ENCODE measurements at places on chromosomes 11 and 22.

DNA sequence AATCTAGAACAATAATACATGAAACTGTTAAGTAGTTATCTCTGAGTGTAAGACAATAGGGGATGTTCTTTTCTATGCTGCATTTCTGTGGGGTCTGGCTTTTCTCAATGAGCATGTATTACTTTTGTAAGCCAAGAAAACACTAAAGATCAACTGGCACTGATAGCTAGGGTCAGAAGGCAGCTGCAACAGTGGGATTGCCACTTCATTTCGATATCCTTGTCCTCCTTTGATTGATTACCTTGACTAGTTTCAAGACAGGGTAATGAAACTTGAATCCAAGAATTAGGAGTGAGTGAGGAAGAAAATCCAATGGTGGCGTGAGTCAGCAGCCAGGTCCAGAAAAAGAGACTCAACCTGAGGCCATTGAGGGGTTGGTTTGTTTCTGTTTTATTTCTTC lies 46.5 kb downstream of the FEZ1 start:
- DNase-seq = no peak

DNA sequence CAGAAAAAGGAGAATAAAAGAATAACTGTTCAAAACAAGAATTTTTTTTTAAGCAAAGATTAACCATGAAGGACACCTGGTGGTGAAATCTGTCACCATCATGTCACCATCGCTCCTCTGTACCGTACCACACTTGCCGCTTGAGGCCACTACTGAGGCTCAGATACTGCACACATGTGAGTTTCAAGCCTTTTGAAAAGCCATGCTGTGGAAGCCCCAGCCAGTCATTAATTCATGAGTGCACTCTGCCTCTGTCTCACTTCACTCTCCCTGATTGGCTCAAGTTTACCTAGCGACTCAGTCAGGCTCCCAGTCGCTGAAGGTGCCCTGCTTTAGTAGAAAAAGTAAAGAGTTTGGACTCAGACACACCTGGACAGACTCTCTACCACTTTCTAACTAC lies 6.6 kb upstream of the MS4A12 start:
- no peak for DNase-seq

DNA sequence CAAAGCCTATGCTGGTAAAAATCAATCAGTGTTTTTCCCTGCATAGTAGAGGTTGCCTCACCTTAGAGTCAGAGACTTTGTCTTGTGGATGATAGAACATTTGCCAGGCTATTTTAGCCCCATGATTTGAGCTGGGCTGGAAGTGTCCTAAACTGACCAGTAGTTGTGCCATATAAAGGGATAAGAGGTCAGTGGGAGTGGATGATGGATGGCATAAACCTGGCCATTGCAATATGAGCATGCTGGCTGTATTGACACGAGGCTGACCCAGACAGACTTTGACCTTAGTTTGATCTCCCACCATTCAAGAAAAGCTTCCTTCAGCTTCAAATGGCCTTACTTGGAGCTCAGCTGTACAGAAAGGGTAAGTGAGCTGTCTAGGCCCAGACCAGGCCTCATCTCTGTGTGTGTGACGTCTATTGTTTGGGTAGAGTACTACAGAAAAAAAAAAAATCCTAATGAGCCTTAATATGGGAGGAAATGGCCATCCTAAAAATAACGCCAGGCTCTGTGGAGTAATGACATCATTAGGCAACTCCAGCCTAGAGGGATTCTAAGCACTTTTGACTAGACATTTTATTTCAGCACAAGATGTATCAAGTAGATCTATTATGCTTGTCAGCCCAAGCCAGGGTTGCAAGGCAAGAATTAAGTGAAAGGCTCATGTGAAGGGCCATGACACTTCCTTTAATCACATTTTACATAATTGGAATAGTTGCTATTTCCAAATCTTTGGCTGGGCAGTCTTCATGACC lies 51.3 kb upstream of the CADM1 start:
- no peak for DNase-seq

GRCh38 chr11:68011051-68011943 lies 1.2 kb downstream of the ALDH3B1 start:
- DNase-seq = no peak

DNA sequence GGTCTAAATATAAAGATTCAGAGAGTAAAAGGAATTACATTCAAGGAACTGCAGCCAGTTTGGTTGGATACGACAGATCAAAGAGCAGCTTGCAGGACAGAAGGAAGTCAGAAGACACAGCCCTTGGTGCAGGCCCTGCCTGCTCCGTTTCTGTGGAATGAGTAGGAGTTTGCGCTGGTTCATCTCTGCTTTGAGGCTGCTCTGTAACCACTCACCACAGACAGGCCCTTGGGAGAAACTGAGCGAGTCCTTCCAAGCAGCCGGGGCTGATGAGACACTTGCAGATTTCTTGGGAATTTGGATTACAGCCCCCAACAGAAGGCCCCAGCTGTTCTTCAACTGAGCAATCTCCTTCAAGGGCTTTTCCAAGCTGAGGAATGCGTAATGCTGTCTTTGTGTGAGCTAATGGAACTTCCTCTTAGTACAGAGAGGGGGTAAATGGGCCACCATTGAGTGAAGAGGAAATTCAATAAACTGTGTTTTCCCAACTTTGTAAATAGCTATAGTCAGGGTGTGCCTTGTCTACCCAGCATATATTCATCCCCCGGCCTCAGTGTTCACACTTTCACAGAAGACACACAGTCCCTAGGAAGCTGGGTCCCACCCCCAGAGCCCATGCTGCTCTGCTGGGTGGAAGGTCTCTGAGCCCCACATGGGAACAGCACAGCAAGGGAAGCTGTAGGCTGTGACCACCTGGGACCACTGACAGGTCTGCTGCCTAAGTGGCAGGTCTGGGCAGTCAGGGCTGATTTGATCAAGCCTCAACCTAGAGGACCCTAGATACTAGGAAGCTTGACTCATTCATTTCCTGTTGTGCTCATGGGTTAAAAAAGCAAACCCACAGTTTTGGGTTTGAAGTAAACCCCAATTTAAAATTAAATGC lies 16.6 kb downstream of the IL10RA start:
- DNase-seq = no peak

DNA sequence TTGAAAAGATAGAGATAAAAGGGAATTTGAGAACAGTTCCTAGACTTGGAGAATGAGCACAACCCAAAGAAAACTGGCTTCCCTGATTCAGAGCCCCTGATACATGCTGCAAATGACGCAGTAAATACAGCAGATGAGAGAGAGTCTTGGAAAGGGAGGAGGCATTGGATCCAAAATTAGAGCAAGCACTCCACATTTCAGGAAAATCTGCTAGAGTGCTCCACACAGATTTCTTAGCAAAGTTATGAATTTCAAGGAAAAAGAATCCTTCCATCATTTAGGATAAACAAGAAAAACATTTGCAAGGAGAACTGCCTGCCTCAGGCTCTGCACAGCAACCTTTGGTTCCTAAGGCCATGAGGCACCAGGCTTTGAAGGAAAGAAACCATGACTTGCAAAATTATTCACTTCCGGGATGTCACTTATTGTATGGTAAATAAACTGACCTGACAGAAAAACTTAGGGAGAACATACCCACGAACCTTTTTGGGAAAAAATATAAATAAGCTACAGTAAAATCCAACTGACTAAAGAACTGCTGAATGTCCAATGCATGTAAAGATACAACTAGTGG lies 89.8 kb upstream of the RTL6 start:
- no peak for DNase-seq

- DNase-seq = no peak
These were observed 7.2 kb downstream of the ARHGEF12 start for GRCh38 chr11:120343429-120343828.

- DNase-seq = no peak
These were observed 19.0 kb downstream of the OR52B2 start for GRCh38 chr11:6151117-6151516.

- no peak for DNase-seq
These were observed 188.3 kb upstream of the BLID start for GRCh38 chr11:122304306-122304705.

DNA sequence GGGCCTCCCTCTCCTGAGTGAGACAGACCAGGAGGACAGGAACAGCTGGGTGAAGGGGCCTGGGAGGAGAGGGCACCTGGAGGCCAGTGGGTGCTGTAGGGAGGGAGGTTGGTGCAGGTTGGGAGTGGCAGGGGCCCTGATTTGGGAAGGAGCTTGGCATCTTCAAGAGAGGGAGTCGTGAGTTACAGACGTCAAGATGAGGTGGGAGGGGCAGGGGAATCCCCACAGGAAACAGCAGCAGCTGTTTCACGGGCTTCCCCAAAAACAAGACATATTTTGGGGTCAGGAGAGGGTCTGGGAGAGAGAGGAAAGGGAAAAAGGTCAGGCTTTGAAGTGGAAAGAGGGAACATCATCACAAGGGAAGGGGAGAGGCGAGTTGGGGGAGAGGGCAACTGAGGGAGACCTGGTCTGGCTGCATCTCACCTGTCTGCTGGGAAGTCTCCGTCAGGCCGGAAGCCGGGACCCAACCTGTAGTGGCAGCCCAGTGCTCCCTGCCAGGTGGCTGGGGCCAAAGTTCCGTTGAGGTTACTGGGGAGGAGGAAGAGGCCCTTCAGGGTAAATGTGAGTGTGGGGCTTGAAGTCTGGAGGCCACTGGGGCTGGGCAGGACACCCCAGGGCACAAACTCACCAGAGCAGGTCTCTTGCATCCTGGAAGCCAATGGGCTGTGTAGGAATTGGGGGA lies 4.4 kb downstream of the NAALADL1 start:
- DNase-seq = no peak

DNA sequence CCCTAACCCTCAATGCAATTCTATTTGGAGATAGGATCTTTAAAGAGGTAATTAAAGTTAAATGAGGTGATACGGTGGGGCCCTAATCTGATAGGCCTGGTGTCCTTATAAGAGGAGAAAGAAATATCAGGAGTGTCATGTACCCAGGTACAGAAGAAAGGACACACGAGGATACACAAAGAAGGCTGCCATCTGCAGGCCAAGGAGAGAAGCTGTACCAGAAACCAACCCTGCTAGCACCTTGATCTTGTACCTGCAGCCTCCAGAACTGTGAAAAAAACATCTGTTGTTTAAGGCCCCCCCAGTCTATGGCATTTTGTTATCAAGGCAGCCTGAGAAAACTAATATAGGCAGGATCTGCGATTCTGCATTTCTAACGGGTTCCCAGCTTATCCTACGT lies 44.2 kb downstream of the FBXO7 start:
- DNase-seq = no peak

DNA sequence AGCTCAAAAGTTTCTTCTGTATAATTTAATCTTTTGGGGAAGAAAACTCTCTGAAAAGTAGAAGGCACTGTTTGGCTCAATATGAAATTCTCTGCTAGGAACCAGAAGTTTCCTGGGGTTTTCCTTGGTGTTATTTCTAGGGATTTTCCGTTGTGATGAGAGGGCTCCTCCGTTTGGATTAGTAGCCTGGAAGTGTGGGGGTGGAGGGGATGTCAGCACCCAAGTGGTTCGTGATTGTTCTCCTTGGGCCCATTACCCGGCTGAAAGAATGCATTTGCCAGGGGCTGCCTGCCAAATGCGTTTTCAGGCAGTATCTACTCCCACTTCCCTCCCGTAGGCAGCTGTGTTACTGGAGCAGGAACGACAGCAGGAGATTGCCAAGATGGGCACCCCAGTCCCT lies 4.3 kb downstream of the SF3B2 start:
- no peak for DNase-seq

- DNase-seq = peak; percentile 94
These were observed 4.3 kb upstream of the SBF2 start for GRCh38 chr11:10298342-10298741.

DNA sequence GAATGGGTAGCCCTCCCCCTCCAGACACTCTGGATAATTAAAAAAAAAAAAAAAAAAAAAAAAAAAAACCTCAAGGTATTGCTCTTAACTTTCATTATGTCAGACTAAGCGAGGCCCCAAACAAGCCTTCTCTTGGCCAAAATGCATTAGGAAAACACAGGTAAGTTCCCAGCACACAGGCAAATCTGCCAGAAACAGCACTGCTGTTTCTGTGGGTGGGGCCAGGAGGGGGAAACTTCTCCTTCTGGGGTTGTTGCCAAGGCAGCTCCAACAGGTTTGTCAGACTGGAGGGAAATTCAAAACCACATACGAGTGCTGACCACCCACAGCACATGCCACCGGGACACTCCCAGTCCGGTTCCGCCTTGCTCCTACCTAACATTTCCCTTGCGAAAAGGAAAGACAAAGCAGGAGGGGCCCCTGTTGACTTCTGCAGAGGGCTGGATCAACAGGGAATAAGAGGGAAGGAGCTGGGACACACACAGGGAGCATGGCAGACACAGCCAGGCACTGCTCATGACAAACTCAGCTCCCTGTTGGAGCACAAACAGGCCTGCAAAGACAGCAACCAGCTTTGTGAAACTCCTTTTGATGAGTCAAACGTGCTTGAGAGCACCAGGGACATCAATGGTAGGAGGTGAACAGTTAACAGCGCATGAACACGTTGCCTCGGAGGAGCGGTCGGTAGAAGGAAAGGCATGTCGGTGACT lies 55.0 kb downstream of the MYH9 start:
- peak; percentile 70 for DNase-seq

GRCh38 chr11:79482800-79483199 lies 42.0 kb upstream of the TENM4 start:
- no peak for DNase-seq

DNA sequence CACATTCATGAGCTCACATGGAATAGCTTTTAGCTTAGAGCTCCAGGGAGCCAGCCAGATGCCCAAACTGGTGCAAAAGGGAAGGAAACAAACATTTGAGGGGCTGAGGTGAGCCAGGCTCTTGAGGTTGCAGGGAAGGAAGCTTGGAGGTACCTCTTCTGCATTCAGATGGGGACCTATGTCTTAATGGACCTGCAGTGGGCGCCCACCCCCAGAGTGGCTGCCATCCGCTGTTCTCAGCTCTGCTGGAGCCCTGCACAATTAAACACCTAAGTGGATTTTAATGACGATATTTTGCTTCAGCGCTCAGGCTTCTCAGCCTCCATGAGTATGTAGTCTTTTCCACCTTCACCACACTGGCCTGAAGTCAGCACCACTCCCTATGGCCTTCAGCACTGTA lies 100.8 kb downstream of the LDLRAD3 start:
- DNase-seq = no peak

- DNase-seq = no peak
These were observed 100.1 kb downstream of the ATXN10 start for GRCh38 chr22:45771711-45772110.

DNA sequence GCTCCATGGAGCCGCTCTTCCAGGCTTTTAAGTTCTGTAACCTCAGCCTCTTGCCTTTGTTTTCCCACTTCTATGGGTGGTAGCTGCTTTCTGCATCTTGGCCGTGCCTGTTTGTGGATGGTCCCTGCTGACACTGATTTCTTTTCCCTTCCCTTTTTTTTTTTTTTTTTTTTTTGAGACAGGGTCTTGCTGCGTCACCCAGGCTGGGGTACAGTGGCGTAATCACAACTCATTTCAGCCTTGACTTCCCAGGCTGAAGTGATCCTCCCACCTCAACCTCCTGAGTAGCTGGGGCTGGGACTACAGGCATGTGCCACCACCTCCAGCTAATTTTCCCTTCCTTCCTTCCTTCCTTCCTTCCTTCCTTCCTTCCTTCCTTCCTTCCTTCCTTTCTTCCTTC lies 57.7 kb upstream of the EP300 start:
- no peak for DNase-seq

- DNase-seq = no peak
These were observed 40.5 kb downstream of the CABIN1 start for GRCh38 chr22:24051568-24051967.
